ENCODE measurements at places on chromosomes 12 and 14.

- no peak for DNase-seq
Measured at GRCh38 chr14:80522411-80522810, 311.1 kb upstream of the DIO2 start.

- no peak for DNase-seq
Measured at GRCh38 chr14:104537613-104537988, 42.0 kb upstream of the C14orf180 start.

GRCh38 chr12:117622741-117623140 is 261.3 kb upstream of the NOS1 start:
- no peak for DNase-seq

GRCh38 chr14:72759670-72760069 is 134.2 kb downstream of the DPF3 start:
- no peak for DNase-seq

DNA sequence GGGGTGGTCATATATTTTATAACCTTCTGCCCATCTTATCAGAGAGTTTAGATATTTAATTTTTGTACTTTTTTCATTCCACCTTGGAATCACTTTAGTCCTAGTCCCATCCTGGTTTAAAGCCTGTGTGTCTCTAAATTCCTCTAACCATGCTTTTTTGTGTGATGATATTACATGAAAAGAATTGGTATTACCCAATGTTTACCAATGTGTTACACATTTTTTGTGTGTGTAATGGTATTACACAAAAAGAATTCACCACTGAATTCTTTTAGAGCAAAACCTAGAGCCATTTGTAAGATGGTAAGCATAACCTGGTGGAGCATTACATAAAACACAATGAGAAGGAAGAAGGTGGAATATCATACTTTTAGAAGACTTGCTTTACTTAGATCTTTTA is 77.5 kb downstream of the FAR2 start:
- no peak for DNase-seq

- no peak for DNase-seq
Measured at GRCh38 chr14:103021684-103022001, 35.7 kb downstream of the CDC42BPB start.

GRCh38 chr12:107012736-107013425 is 25.9 kb upstream of the MTERF2 start:
- no peak for DNase-seq

- peak; percentile 57 for DNase-seq
Measured at GRCh38 chr12:32896432-32897280, at the start of gene PKP2. Gene PKP2, minus strand, starts transcription at chr12:32896777. Its CDS starts 46 bp downstream, at chr12:32896731.

- DNase-seq, result no peak
Measured at GRCh38 chr12:3366451-3367110, 124.4 kb upstream of the PRMT8 start.

GRCh38 chr14:20970983-20971704 is 15.9 kb downstream of the RNASE2 start:
- peak; percentile 86 for DNase-seq

GRCh38 chr14:23055621-23056144 is 1.6 kb downstream of the CDH24 start:
- DNase-seq, result no peak

GRCh38 chr14:87018294-87018693 is 974.7 kb downstream of the GALC start:
- DNase-seq, result no peak

- peak; percentile 48 for DNase-seq
Measured at GRCh38 chr12:31220061-31220460, 105.9 kb downstream of the SINHCAF start.

GRCh38 chr14:81509838-81510452 is 23.7 kb downstream of the SEL1L start:
- DNase-seq, result peak; percentile 18

DNA sequence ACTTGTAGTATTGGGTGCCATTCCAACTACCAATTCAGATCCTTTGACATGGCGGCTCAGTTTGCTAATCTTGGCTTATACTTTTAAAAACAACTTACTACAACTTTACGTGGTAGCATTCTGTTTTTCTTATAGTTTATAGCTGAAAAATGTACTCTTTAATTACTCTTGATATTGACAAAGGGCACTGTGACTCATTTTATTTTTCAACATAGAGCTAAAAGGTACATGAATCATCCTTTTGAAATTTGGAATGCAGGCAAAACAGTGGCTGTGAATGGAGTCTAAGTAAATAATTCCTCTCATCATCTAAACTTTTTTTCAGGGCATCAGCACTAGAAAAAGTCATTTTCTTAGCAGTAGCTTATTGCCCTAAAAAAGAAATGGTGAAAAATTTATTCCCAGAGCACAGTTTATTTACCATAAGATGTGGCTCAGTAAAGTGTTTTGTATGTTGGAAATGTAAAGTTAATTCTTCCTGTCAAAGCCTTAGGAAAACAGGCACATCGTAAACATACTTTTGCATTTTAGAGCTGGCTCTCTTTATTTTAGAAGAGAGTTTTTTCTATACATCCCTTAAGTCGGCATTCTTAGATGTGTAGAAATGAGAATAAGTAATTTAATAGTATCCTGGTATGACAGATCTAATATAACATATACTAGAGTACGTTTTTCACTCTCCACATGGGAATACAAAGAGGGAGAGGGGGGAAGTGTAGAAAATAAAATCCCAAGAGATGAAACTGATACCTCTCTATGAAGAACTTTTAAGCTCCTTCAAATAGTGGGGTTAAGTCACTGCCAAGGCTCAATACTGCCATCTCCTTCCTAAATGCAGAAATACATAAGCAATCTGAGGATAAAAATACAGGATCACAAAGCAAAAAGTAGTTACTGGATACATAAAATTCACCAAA is 55.2 kb downstream of the SLC25A21 start:
- DNase-seq, result peak; percentile 70
